Camera-type eye (tissue), 1 donor: ENCODE measurements at places on chromosomes 4 and X. TPM values are rescaled to one million over a fixed set of nuclear protein-coding genes. Genes with fewer than 3 reads are reported as not detected.

The MFAP3L gene
- total RNA-seq, result 16.7 TPM

The RAB33A gene
- total RNA-seq, result 8.0 TPM

The RHOXF1 gene
- not detected for total RNA-seq

The MCF2 gene
- total RNA-seq, result 5.6 TPM

The CPZ gene
- 59.4 TPM for total RNA-seq

The FRG2 gene
- total RNA-seq, result not detected

The NLRP2B gene
- not detected for total RNA-seq

The TAF7L gene
- not detected for total RNA-seq

The PLP1 gene
- 123 TPM for total RNA-seq

The SEPSECS gene
- total RNA-seq, result 16.7 TPM
